ENCODE measurements at places on chromosomes 2 and 18.

- DNase-seq, result no peak
These were observed 21.7 kb downstream of the AKAIN1 start for GRCh38 chr18:5175378-5175777.

DNA sequence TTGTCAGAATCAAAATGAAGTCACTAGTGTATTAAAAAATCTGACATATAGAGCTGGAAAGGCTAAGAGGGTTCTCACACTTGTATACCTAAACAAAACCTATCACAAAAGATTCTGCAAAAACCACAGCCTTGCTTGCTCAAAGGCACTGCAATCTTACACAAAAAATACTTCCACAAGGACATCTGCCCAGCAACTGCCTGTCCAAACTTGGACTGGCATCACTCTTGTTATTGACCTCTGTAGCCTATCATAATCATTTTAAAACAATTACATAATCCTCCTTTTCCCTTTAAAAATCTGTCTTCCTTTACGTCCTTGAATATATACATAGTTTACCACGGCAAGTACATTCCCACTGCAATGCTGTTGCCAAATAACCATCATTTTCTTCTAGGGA lies 19.9 kb downstream of the CHMP3 start:
- no peak for DNase-seq

DNA sequence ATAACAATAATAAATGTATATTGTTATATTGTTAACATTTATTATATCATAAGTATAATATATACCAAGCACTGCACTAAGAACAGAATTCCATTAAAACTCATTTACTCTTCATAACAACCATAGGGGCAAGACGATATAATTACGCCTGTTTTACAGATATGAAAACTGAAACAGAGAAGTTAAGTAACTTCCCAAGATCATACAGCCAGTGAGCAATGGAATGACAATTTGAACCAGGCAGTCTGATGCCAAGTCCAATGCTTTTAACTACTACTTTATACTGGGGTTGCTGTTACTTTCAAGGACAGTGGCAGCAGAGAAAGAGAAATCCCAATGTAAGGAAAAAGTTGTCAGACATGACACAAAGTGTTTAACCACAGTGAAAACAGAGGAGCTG lies 338.8 kb upstream of the ID2 start:
- no peak for DNase-seq

- no peak for DNase-seq
These were observed 11.4 kb upstream of the DTNB start for GRCh38 chr2:25684577-25685473.

- no peak for DNase-seq
These were observed 262.0 kb downstream of the MREG start for GRCh38 chr2:215751200-215751910.

DNA sequence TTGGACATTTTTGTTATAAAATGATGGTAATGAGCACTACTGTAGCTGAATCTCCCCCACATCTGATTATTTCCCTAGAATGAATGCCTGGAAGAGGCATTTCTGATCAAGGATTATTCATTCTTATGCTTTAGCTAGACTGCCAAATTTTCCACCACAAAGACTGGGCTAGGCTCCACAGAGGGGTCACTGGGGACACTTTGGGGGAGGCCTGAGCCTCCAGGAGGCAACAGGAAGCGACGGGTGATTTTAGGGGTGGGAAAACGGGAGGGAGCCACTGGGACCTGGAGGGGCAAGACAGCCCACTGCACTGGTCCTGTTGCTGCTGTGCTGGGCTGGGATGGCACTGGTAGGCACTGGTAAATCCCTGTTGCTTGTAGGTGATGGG lies 2.4 kb upstream of the ASB1 start:
- DNase-seq, result no peak

DNA sequence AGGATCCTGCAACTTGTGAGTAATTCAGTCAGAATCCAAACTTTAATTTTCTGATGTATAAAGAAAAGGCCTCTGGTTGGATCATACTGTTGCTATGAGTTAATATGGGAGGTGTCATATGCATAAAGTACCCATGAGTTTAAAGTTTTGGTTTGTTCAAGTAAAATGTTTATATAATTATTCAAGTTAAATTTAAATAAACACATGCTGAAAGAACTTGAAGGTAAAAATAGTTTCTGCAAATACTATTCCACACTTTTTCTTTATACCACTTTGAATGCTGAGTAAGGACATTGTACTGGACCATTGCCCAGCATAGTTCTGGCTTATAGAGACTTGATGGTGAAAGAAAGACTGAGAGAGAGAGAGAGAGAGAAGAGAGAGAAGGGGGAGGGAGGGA lies 30.7 kb downstream of the PKP4 start:
- DNase-seq, result no peak

DNA sequence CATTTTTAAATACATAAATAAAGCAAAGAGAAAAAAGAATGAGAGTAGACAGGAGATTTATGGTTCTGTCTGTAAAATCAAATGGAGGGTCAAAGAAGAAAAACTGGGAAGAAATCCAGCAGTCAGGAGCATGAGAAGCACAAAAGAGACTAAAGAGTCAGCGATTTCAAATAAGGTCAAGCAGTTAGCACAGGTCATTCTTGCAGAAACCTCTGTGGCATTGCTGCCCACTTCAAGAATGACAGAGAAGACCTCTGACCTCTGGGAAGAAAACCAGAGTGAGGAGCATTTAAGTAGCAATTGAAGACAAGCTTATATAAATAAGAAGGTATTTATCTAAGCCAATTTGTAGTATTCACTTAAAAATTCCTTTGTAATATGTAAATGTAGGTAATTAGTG lies 172.0 kb upstream of the SPOPL start:
- peak; percentile 30 for DNase-seq

DNA sequence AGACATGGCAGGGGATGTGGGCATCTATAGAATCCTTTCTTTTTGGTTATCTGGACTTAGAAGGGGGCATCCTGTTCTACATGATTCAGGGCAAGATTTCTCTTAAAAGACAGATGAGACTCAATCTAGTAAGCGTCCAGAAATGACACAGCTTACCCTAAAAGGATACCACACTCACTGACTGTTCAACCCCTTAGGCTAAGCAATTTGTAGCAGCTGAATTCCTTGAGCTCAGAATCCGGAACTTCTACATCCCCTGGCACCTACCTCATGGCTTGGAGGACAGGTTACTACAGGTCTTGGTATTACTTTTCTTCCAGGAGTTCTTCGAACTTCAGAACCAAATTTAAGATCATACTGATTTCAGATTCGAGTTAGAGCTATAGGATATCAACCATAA lies 138.4 kb downstream of the LAMA3 start:
- no peak for DNase-seq

DNA sequence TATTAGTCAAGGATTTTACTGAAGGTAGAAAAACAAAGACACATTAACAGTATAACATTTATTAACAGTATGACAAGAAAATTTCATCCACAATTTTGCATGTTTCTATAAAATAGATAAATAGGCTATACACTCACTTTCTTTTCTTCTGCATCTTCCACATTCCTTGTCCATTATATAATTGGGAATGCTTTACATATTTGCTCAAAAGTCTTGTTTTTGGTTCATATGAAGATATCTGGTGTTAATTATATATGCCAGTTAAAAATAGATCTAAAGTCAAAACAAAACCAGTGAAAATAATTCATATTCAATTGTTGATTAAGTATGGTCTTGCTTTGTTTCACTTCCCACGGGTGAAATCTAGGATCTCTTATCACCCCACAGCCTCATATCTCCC lies 53.4 kb downstream of the SERPINB7 start:
- no peak for DNase-seq

DNA sequence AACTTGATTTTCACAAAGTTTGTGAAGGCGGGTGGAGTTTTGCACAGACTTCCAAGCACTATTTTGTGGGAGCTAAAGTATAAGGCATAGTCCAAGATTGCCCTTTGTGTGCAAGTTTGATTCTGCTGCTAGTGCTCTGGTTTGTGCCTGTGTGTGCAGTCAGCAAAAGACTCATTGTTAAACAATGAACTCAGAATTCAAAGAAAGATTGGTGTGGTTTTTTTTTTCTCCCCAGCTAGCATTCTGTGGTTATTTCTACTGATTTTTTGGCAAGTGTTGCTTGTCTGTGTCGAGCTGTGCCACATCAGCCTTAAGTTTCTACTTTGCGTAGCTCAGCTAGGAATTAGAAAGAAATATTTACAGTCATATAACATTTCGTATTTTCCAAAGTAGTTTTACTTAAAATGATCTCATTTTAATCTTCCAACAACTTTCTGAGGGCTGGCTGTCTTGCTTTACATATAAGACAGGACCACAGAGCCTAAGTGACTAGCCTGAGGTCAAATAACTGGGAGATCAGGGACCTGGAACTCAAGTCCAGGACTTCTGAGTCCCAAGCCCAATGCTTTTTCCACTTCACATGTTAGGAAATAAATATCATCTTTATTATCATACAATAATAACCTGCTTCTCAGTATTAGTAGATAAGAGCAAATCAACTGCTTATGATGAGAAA lies 69.8 kb downstream of the BABAM2 start:
- no peak for DNase-seq

GRCh38 chr2:175363699-175364098 lies 182.2 kb upstream of the ATP5MC3 start:
- DNase-seq, result no peak

DNA sequence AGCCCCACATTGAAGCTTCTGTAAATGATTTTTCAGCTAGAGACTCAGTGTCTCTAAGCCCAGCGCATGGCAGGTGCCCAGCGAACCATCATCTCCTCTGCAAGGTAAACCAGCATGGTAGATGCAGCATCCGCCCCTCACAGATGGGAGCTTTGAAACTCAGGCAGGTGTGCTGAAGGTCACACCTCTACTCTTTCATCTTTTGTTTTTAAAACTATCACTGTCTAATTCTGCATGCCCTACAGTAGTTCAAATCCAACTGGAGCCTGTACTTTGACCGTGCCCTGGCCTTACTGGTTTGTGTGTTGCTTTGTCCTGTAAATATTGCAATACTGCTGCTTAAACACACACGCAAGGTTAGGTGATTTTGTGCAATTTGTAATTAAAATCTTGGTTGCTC lies 831.1 kb downstream of the GALR1 start:
- DNase-seq, result no peak

GRCh38 chr2:105592288-105592687 lies 152.4 kb upstream of the NCK2 start:
- DNase-seq, result no peak

DNA sequence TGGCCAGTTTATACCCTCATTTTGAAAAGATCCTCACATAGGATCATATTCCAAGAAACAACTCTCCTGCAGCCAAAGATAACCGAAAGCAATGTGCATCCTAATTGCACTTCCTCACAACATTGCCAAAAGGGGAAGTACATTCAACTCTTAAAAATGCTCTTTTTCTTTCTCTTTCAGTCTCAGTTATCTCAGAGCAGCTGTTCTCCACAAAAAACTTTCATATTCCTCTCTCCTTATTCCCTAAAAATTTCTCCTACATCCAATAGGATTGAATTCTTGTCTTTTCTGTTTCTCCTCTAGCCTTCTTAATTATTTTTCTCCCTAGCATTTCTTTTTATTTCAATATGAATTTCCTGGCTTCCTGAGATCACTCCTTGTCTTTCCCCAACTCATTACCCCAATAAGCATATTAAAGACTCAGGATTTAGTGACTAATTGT lies 7.4 kb upstream of the VRK2 start:
- DNase-seq, result no peak

DNA sequence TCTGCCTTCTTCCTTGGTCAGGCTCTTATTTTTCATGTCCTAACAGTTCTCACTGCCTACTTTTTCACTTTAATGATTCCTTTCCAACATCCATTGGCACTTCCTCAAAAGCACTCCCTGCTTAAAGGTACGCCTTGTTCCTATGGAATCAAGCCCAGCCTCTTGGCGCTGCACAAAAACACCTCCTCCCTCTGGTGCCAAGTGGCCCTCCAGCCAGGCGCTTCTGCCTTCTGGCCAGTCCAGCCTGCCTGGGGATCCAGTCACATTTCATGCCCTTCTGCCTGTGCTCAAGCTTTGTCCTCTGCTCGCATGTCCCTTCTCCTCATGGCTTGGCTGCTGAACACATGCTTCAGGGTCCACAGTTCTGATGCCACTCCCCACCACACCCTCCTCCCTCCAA lies 6.3 kb downstream of the TPRKB start:
- no peak for DNase-seq

DNA sequence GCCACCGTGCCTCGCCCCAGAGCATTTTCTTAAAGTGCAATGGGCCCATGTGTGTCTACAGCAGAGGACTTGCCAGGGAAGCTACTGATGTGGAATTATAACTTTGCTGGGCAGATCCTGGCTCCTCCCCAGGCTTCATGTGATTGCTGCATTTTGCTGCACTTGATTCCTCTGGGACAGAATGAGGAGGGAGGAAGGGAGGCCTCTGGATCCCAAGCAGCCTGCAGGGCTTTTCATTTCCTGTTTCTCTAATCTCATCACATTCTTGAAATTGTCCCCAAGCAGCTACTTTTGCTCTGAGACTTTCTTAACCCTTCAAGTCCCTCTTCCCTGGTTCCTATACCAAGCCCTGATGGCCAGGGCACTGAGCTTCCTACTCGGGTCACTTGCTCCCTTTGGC lies 134.4 kb upstream of the SEC11C start:
- DNase-seq, result no peak

DNA sequence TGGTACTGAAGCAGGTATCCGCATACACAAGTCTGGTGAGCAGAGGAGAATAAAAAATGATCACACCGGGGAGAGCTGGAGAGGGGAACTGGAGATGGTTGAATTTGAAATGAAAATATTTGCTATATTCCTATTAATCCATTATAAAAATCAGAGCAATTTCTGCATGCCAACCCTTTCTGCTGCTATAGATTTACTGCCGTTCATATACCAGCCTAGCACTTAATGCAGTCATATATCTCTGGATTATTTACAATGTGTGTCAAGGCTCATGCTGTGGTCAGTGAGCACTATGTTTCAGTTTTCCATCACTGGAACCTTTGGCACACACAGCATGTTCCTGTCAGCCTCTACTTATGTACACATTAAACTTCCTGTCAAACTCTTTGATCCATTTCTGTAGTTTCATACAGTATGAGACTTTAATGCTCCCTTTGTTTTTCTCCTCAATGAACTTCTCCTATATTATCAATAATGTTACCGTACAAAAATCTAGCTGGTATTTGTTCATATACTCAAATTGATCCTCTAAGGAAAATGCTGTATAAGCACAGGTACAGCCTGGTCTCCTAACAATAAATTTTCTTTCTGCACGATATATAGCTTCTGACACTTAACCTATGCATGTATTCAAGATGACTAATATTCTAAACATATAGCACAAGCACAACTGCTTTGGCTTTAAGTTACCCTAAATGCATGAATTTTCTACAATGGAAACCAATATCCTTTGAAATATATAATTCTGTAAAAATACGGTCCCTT lies 36.7 kb downstream of the FANCL start:
- no peak for DNase-seq
